Activated CD4-positive, alpha-beta T cell treated with anti-CD3 and anti-CD28 coated beads, Interleukin-2, Interleukin-6, amounts not matched to agents 100 ng/mL and 50 ng/mL, durations not matched to agents 16 hours and 8 hours (primary cell): ENCODE measurements at places on chromosomes 1 and 21.

DNA sequence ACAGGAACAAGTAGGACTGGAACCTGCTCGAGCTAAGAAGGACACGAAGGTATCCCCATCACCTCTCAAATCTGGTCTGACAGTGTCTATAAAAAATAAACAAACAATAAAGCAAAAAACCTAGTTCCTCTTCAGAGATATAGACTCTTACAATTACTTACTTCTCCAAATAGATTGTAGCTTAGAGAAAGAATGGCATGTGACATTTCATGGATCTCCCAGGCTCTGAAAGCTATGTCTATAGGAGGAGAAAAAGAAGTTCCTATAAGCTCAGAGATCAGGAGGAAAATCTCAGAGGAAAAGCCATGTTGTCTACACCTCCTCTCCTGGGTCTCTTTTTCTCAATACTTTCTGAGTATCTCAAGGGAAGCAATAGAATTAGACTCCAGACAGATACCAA is 12.3 kb upstream of the OR10J5 start:
- no peak for DNase-seq

DNA sequence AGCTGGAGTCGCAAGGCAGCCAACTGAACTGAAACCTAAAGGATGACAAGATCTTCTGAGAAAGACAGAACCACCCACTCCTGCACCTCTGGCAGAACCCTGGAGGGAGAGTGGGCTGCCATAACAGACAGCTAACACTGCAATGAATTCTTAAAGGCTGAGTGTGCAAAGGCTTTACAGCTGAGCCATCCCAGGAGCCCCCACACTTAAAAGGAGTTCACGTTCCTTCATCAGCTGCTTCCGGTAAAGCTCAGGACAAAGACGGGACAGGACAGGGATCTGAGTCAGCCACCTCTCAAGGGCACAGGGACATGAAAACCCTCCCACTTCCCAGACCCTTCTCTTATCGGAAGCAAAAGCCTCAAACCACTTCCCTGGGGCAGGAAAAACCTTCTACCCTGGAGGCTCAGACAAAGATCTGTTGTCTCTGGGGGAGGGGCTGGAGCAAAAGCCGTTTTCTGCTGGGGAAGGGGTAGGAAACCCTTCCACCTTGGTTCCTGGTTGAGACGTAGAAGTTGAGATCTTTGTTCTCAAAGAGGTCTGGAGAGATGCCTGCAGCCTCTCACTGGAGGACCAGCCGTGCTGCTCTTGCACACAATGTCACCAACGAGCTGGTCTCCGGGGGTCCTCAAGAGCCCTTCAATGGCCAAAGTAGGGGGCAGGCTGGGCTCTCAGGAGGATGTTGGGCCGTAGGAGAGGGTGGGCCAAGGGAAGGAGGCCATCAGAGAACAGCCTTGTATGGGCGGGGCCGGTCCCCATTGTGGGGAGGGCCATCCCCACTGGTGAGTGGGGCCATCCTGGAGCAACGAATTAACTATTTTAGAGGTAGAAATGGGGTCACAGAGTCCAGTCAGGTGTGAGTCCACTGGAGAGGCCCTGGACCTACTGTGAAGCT is 452.4 kb downstream of the PTPRU start:
- DNase-seq = peak; percentile 60

DNA sequence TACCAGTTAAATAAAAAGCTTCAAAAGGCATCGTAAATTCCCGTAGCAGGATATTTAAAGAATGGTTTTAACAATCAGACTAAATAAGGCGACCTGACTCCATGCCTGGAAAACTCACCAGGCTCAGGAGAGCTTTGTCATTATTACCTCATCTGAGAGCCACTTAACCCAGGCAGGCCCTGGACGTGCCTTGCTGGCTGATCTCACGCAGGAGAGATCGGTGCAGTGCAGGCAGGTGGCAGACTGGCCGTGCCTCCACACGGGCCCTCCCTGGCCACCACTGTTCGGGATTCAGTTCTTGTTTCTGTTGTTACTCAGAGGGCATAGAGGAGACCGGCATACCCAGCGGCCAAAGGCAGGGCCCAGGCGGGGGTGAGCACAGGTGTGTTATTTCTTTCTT is 6.4 kb downstream of the MT1HL1 start:
- no peak for DNase-seq

GRCh38 chr21:38181096-38181495 is 75.7 kb upstream of the KCNJ15 start:
- no peak for DNase-seq

GRCh38 chr1:55969322-55969721 is 610.0 kb downstream of the PLPP3 start:
- no peak for DNase-seq

DNA sequence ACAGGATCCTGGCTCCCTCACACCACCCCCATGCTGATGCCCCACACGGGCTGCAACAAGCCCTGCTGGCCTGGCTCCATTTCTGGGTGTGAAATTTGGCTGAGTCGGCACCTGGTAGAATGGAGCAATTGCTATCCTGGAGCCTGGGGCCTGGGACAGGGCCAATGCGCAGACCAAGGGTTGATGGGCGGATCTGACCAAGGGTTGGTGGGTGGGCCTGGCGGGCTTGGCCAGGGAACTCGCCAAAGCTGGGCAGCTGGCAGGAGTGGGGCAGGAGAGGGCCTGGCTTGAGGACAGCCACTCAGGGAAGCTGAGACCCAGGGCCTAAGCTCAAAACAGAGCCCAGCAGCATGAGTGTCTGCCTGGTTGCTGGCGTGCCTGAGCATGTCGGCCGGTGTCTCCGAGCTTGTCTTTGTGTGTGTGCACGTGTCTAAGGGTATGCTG is 70.9 kb upstream of the POU3F1 start:
- DNase-seq = no peak

DNA sequence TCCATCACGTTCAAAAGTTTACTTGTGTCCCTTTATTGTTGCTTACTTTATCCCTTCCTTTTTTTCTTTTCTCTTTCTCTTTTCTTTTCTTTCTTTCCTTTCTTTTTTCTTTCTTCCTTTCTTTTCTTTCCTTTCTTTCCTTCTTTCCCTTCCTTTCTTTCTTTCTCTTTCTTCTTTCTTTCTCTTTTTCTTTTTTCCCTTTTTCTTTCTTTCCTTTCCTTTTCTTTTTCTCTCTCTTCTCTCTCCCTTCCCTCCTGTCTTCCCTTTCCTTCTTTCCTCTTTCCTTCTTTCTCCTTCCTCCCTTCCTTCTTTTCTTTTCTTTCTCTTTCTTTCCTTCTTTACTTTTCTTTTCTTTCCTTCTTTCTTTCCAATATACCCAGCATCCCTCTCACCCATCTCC is 391.2 kb downstream of the DPYD start:
- DNase-seq = no peak

GRCh38 chr1:15423355-15424077 is 13.8 kb downstream of the EFHD2 start:
- no peak for DNase-seq

DNA sequence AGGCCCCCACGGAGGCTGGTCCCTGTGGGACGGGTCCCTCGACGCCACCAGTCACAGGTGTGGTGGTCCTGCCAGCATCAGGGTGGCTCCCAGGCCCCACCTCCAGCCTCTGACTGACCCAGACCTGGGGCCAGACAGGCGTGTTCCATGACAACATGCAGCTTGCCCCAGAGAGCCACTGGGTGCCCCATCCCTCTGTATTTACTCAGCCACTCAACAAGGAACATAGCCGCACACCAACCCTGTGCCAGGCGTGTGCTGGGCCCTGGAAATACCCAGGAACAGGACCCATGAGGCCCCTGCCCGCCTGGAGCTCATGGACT is 65.4 kb downstream of the MATN1 start:
- no peak for DNase-seq

DNA sequence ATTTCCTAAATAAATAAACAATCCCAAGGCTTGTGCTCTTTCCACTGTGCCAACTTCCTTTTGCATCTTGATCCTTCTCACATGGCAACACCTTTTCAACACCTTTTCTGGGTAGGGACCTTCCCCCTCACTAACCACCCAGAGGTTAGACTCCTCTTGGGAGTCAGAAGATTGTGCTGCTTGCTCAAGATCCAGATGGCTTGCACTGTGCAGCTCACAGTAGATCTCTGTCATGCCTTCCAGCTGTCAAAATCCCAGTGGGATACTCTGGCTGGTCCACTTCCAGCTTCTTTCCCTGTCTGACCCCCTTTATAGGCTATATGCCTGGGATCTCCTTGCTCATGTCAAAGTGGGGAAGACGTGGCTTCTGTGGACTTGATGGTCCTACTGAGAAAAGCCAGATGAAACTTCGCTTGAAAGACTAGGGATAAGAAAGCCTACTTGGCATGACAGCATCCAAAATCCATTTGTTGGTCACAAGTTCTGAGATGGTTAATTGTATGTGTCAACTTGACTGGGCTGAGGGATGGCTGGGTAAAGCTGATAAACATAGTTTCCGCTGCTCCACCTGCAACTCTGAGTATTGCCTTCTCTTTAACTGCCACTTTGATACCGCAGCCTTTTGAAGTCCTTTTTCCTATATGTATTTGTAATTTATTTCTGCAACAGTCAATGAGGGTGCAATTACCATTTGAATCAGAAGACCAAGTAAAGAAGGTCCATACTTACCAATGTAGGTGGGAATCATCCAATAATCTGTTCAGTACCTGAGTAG is 74.5 kb downstream of the S1PR1 start:
- no peak for DNase-seq

GRCh38 chr1:150233359-150234308 is 2.3 kb downstream of the ANP32E start:
- peak; percentile 43 for DNase-seq

DNA sequence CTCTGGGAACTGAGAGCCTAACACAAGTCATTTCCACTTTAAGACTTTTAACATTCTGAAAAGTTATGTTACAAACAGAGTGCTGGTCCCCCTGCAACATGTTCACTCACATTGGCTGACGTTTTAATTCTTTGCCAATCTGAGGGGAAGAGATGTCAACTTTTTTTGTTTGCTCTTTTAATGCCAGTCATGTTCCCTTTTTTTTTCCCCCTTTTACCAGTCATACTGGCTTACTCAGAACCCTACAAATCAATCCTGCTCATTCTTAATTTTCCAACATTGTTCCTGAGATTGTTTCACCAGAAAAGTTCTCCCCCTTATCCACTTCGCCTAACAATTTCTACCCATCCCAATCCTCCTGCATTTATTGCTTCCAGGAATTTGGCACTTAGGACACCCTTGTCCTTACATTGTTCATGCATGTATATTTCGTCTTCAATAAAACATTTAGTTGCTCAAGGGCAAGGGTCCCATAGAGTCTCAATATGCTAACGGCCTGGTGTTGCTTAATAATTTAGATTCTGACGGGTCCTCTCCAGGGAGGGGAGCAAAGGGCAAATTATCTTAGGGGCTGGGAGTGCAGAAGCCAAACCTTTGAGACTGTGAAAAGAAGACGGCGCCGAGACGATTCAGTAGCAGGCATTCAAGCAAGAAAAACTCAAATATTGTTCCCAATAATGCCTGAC is 624 bp upstream of the CR1L start:
- DNase-seq = no peak

DNA sequence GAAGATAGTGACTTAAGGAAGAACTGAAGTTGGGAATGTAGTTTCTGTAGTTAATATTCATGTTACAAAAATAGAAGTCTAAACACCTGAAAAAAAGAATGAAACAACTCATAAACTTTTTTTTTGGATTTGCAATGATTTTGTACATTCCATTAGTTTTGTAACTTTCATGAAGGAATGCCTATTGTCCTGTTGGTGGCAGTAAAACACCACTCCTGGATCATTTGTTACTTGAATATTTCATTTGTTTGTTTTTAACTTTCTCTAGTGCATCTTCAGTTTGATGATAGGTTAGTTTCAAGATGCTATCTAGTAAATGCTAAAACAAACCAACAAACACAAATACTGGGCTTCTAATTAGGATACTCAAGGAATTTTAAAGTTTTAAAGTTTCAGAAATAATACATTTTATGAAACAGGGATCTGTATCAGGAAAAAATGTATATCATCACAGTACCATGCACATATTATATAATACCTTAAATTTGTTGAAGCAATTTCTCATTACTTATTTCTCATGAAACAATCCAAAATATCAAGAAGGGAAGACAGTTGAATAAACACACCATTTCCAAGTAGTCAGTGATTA is 229.7 kb upstream of the CACYBP start:
- peak; percentile 33 for DNase-seq

GRCh38 chr1:116262995-116263385 is 110.1 kb upstream of the ATP1A1 start:
- DNase-seq = no peak

DNA sequence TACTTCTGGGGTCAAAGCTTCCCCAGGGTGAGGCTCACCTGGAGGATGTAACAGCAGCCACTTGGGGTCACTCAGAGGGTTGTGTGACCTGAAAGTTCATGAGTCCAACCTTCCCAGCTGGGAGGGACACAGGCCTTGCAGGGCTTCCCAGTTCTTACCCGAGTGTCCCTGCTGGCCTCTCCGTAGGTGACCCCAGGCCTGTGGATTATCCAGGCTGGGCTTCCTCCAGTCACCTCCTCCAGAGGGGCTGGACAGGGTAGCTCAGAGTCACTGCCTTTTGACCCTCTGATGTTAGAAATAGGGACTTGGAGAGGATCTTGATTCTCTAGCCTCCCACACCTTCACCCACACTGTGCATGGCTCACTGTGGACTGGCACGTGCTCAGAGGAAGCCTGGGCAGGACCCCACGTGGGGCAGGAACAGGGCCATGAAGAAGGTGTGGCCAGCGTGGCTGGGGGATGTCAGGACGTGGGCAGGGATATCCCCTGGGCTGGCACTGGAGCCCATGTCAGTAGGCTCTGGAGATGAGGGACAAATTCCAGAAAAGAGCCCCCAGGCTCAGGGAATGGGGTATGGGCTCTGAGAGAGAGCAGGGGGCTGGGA is 131.8 kb downstream of the ACTL8 start:
- DNase-seq = no peak

DNA sequence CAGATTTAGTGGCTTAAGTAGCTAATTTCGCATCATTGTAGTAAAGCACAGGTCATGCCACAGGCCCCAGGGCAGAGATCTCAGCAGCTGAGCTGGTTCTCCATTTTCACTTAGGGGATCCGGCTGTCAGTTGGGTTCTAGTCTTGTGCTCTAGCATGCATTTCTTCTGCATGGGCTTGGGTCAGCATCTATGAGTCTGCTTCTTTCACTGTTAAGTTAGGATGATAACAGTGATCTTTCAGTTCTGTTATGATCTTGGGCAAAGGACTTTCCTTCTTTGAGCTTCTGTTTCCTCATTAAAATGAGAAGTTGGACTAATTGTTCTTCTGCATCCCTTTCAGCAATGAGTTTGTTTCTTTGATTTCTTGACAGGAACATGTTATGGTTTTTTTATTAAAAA is 123.6 kb upstream of the DNAH14 start:
- DNase-seq = no peak

DNA sequence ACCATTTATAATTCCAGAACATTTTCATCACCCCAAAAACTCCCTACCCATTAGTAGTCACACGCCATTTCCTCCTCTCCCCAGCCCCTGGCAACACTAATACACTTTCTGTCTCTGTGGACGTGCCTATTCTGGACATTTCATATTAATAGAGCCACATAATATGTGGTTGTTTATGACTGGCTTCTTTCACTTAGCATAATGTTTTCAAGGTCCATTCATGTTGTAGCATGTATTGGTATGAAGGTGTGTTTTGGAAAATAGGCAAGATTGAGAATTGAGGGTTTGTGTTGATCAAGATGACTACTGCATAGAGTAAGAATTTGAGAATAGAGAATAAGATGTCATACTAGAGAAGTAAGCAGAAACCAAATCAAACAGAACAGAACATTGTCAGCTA is 67.5 kb downstream of the ZFYVE9 start:
- DNase-seq = no peak
